ENCODE measurements at places on chromosomes 11 and 22. TPM values are rescaled to one million over a fixed set of nuclear protein-coding genes. Genes with fewer than 3 reads are reported as not detected.

GRCh38 chr11:128476729-128477128 is 110.6 kb downstream of the ETS1 start:
- no peak for DNase-seq
- no peak overlapping the region for H3K27ac ChIP-seq
- H3K4me1 ChIP-seq, result peaks cover 20% of the 10 kb centered on the region

DNA sequence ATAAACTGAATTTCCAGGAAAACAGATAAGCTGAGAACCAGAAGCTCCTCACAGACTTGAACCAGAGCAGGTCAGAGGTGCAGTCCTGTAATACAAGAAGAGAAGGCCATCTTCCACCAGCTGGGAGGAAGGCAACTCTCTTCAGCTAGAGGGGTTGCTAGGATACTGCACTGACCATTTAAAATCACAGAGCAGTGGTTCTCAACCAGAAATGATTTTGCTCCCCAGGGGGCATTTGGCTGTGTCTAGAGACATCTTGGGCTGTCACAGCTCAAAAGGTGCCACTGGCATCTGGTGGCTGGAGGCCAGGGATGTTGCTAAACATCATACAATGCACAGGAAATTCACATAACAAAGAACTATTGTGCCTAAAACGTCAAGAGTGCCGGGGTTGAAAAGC is 17.2 kb downstream of the OPCML start:
- no peaks in the 10 kb centered on the region for H3K4me1 ChIP-seq
- no peaks in the 10 kb centered on the region for H3K27me3 ChIP-seq

- no peak overlapping the region for H3K27ac ChIP-seq
- no peak for DNase-seq
- no peak overlapping the region for H3K4me3 ChIP-seq
These were observed 12.2 kb upstream of the LYVE1 start for GRCh38 chr11:10580623-10581022.

- no peak overlapping the region for H3K27ac ChIP-seq
- H3K36me3 ChIP-seq, result no peaks in the 10 kb centered on the region
- no peaks in the 10 kb centered on the region for H3K4me1 ChIP-seq
- H3K27me3 ChIP-seq, result no peaks in the 10 kb centered on the region
- no peak overlapping the region for H3K4me3 ChIP-seq
These were observed 143.6 kb upstream of the POU2AF2 start for GRCh38 chr11:111101881-111102280.

GRCh38 chr11:68843703-68844312 is 2.1 kb upstream of the CPT1A start:
- H3K27me3 ChIP-seq, result peaks cover 68% of the 10 kb centered on the region
- DNase-seq, result peak; percentile 96

DNA sequence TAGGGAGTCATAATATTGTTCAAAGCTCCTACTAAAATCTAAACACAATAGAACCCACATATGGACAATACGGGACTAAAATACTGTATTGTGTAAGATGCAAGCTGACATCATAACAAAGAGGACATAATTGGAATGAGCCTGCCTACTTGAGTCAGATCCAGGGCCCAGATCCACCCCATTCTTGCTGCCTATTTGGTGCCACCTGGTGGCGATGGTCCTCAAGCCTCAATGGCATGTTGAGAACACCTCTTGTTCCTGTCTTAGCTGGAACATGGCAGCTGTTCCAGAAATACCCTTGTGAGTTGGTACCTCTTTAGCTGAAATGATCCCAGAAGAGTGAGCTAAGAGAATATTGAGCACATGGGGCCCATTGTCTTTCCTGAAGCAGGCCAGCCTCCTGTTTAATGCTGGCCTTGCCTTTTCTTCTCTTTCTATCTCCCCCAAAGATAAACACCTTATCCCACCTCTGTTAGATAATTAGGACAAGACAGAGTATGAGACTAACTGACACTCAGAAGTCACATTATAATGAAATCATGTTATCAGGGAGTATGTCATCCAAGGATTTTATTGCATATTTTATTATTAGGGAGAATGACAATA is 680.9 kb upstream of the ANO5 start:
- no peaks in the 10 kb centered on the region for H3K36me3 ChIP-seq
- H3K4me3 ChIP-seq, result no peak overlapping the region
- no peak overlapping the region for H3K27ac ChIP-seq
- no peaks in the 10 kb centered on the region for H3K27me3 ChIP-seq

- H3K4me1 ChIP-seq, result no peaks in the 10 kb centered on the region
- no peaks in the 10 kb centered on the region for H3K27me3 ChIP-seq
- peak; percentile 85 for DNase-seq
- peaks cover 39% of the 10 kb centered on the region for H3K36me3 ChIP-seq
- H3K4me3 ChIP-seq, result no peak overlapping the region
- H3K27ac ChIP-seq, result no peak overlapping the region
These were observed 71.0 kb downstream of the JAM3 start for GRCh38 chr11:134139873-134140331.

DNA sequence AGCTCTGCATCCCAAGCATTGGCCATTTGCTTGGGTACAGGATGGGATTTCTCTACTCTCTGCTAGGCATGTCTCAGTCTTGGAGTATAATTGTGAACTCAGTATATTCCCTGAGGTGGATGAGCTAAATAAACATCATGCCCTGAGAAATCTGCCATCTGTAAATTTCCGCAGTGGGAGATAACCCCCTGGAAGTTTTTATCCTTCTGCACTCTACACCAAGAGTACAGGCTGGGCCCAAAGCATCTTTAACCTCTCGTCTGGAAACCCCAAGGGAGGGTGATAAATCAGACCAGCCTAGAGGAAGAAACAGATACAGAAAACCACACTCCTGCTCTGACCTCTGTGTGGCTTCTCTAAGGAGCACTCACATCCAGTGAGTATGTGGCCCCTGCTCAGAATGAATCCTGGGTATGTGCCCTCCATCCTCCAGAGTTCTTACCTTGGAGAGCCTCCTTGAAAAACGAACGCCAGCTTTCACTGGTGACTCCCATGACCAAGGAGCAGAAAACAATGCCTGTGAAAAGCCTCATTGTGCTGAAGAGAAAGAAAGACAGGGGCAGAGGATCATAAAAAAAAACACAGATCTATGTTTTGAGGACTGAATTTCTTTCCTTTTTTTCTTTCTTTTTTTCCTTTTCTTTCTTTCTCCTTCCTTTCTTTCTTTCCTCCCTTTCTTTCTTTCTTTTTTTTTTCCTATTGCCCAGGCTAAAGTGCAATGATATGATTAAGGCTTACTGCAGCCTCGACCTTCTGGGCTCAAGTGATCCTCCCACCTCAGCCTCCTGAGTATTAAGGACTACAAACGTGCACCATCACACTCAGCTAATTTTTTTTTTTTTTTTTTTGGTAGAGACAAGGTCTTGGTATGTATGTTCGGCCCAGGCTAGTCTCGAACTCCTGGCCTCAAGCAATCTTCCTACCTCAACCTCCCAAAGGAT is 938 bp downstream of the SAA4 start:
- H3K36me3 ChIP-seq, result no peaks in the 10 kb centered on the region
- H3K4me3 ChIP-seq, result no peak overlapping the region
- peaks cover 23% of the 10 kb centered on the region for H3K27me3 ChIP-seq
- DNase-seq, result no peak
- H3K27ac ChIP-seq, result no peak overlapping the region
- H3K4me1 ChIP-seq, result no peaks in the 10 kb centered on the region

DNA sequence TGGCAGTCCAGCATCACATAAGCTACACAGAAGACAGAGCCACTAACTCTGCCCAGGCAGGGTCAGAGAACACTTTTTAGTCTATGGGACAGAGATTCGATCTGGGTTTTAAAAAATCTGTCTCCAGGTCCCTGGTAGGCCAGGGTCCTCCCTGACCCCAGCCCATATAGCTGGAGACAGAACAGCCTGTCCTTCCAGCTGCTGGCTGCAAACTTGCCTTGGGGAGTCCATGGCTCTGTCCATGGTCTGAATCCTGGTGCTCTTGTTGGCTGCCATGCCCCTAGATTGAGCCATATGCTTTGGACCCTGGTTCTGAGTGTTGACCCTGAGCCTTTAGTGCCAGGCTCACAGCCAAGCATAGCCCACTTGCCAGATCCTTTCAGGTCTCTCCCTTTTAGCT is 13.3 kb upstream of the LIPT2 start:
- H3K27me3 ChIP-seq, result no peaks in the 10 kb centered on the region
- no peak overlapping the region for H3K27ac ChIP-seq
- no peaks in the 10 kb centered on the region for H3K36me3 ChIP-seq

GRCh38 chr22:30953206-30953605 is 15.4 kb downstream of the MORC2 start:
- H3K4me1 ChIP-seq, result peaks cover 11% of the 10 kb centered on the region
- peaks cover 86% of the 10 kb centered on the region for H3K36me3 ChIP-seq
- peak overlapping the region; percentile 66 for H3K27ac ChIP-seq

DNA sequence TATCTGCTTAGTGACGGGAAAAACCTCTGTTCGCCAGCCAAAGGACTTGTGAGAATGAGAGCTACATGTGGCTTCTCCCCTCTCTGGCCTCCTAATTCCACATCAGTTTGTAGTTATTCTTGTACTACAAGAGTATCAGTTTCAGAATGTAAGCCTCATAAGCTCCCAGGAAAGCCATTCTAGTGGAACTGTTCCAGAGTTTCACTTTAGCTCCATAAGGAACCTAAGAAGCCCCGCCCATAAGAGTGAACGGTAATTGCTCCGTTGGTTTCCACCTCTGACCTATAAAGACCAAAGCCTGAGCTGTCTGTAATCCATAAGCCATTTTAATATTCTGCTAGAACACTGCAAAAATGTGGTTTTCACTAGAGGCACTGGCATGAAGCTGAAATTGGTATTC is 53.0 kb downstream of the SIK3 start:
- no peaks in the 10 kb centered on the region for H3K4me1 ChIP-seq
- no peaks in the 10 kb centered on the region for H3K27me3 ChIP-seq
- no peaks in the 10 kb centered on the region for H3K36me3 ChIP-seq
- no peak overlapping the region for H3K4me3 ChIP-seq

GRCh38 chr11:120336641-120337354 is 585 bp downstream of the ARHGEF12 start:
- H3K27ac ChIP-seq, result peak overlapping the region; percentile 71
- H3K27me3 ChIP-seq, result no peaks in the 10 kb centered on the region
- H3K4me1 ChIP-seq, result peaks cover 10% of the 10 kb centered on the region
- H3K36me3 ChIP-seq, result no peaks in the 10 kb centered on the region
- DNase-seq, result peak; percentile 86

DNA sequence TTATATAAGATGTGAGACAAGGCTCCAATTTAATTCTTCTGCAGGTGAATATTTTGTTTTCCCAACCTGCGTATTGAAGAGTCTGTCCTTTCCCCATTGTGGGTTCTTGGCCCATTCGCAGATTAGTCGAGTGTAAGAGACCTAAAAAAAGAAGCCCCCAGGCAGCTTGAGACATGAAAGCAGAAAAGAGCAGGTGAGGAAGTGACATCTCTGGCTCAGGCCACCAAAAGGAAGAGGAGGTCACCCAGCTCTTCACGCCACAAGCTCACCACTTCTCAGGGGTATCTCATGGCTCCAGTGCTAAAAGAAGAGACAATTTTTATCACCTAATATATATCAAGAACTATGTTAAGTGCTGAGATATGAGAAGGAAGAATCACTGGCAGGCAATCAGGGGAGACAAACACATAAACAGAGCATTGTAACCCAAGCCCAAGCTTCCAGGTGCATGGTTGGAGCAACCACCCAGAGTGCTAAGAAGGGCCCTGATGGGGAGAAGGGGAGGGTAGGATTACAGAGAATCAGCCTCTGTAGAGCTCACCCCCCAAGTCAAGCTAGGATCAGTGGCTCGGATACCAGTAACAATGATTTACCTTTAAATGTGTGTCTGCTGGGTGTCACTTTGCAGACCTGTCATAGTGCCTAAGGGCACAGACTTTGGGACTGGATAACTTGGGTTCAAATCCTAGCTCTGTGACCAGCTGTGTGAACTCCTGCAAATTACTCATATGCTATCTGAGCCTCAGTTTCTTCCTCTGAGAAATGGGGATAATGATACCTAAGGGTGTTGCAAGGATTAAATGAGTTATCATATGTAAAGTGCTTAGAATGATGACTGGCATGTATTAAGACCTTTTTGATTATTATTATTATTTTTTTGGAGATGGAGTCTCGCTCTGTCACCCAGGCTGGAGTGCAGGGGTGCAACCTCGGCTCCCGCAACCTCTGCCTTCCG is 39.2 kb downstream of the MCHR1 start:
- H3K27me3 ChIP-seq, result no peaks in the 10 kb centered on the region
- H3K4me3 ChIP-seq, result no peak overlapping the region

GRCh38 chr11:133506551-133507094 is 25.7 kb downstream of the OPCML start:
- H3K27ac ChIP-seq, result no peak overlapping the region
- no peak overlapping the region for H3K4me3 ChIP-seq
- H3K4me1 ChIP-seq, result no peaks in the 10 kb centered on the region
- no peak for DNase-seq

- no peaks in the 10 kb centered on the region for H3K27me3 ChIP-seq
- H3K27ac ChIP-seq, result no peak overlapping the region
- no peak overlapping the region for H3K4me3 ChIP-seq
- H3K36me3 ChIP-seq, result no peaks in the 10 kb centered on the region
- no peaks in the 10 kb centered on the region for H3K4me1 ChIP-seq
These were observed 392.3 kb upstream of the LRRC4C start for GRCh38 chr11:41851743-41852142.

- no peak for DNase-seq
- H3K4me1 ChIP-seq, result no peaks in the 10 kb centered on the region
These were observed 33.5 kb downstream of the LIF start for GRCh38 chr22:30212996-30213441.

DNA sequence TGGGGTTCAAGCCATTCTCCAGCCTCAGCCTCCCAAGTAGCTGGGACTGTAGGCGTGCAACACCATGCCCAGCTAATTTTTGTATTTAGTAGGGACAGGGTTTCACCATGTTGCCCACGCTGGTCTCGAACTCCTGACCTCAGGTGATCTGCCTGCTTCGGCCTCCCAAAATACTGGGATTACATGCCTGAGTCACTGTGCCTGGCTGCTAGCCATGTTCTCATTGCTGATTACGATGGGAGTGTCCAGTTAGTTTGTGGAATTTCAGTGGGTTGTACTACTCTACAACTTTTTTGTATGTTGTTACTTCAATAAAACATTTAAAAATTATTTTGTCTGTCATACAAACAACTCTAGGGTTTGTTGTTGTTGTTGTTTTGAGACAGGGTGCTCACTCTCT is 4.8 kb upstream of the VPS11 start:
- no peaks in the 10 kb centered on the region for H3K36me3 ChIP-seq
- no peaks in the 10 kb centered on the region for H3K4me1 ChIP-seq
- no peak overlapping the region for H3K4me3 ChIP-seq
- no peak overlapping the region for H3K27ac ChIP-seq

DNA sequence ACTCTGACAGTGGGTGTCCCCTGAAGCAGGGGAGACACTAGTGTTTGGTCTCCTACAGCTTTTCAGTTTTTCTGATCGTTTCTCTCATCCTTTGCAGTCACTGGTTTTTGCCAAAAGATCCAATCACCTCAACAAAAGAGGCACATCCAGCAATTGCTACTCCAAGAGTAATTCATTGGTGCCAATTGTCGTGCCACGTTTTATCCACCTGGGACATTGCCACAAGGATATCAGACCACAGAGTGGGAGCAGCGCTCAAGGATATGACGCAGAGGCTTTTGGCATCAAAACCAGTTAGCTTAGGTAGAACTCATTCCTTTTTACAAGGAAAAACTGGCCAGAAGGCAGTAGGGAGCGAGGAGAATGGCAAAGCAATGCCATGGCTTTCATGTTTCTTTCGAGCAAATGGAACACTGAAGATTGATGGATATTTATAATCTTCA is 40.9 kb upstream of the BLID start:
- no peak overlapping the region for H3K27ac ChIP-seq
- H3K27me3 ChIP-seq, result peaks cover 30% of the 10 kb centered on the region
- no peak for DNase-seq
- H3K4me3 ChIP-seq, result no peak overlapping the region
- H3K36me3 ChIP-seq, result no peaks in the 10 kb centered on the region

Gene EHF
- total RNA-seq, result 0.18 TPM

Gene ENTHD1
- total RNA-seq, result not detected

Gene KRTAP5-9
- 0.90 TPM for total RNA-seq

Gene SLC22A12
- not detected for total RNA-seq

Gene ZNF280B
- 9.4 TPM for total RNA-seq

Gene DCHS1
- 12.1 TPM for total RNA-seq

Gene ASCL2
- total RNA-seq, result 0.16 TPM

Gene NXPE4
- not detected for total RNA-seq

Gene GNAZ
- 12.1 TPM for total RNA-seq
